ENCODE measurements at places on chromosomes 2 and 18.

DNA sequence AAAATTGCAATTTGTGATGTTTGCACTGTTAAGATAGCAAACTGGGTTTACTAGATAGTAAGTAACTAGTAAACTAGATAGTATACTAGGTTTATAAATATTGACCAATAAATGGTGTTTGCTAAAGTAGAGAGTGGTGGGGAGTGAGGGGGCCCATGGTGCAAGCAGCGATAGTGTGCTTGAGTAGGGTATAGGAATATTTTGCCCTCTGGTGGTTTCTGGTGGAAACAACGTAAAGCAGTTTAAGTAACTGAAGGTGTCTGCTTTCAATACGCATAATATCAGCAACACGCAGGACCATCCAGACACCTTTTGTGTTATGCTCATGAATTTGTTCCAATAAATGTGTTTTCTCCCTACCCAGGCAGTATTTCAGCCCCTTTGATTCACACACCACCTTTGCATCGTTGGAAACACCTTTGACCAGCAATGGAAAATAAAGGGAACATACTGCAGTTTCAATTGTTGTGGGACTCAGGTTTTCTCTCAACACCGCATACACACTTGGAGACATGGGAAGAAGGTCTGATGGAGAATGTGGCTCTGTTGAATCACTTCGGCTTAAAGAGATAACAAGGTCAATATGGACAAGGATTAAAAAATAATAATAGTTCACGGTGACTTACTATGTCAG is 16.7 kb upstream of the STAT1 start:
- peak; percentile 90 for ATAC-seq

DNA sequence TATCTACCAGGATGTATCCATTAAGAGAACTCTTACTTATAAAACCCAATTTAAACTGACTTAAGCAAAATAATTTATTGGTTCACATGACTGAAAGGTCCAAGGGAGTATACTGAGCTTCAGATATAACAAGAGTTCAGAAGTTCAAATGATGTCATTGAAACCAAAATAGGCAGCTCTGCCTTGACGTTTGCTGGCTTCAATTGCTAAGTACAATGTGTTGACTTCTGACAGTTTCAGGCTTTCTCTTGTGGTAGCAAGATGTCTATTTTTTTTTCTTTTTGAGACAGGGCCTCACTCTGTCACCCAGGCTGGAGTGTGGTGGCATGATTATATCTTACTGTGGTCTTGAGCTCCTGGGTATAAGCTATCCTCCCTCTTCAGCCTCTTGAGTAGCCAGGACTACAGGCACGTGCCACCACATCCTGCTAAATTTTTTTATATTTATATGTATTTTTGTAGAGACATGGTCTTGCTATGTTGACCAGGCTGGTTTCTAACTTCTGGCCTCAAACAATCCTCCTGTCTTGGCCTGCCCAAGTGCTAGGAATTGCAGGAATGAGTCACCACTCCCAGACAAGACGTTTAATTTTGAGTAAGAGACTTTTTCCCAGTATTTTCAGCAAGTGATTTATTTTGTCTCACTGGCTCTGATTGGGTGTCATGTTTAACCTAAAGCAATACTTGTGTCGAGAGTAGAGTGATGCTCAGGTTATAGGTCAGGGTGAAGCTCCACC is 184.8 kb downstream of the NR4A2 start:
- ATAC-seq: no peak

DNA sequence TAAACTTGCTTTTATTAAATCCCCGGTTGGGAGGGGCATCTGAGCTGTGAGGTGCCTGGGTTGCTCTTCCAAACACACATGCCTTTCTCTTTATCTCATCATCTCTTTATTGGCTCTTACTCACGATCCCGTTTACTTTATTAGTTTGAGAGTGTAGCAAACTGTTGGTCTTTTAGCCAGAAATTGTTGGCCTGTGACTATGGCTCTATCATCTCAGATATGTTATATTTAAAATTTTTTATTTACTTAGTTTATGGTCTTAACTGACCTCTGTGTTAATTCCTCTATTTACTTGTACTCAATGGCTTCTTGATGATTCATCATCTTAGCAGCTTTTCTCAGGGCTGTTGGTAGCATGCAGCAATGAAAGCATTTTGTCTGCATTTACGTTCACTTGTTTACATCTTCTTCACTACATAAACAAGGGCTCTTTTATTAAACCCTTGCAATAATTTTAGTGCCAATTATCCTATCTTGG is 408.4 kb downstream of the HRH4 start:
- no peak for ATAC-seq

DNA sequence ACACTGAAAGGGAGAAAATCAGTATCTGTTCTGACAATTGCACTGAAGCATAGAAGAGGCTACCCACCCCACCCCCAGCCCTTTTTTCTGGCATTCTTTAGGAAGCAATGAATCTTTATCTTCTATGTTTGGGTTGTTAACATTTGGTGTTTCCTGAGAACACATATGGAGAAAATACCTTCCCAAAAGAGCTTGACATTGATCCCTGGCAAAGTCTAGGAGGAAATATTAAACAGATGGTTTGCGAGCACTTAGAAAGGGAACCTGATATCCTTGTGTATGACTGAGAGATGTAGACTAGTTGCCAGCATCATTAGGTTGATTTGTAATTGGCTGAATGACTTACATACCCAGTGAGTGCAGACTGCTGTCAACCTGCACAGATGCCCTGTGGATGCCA is 42.9 kb downstream of the DOK1 start:
- ATAC-seq: peak; percentile 91

DNA sequence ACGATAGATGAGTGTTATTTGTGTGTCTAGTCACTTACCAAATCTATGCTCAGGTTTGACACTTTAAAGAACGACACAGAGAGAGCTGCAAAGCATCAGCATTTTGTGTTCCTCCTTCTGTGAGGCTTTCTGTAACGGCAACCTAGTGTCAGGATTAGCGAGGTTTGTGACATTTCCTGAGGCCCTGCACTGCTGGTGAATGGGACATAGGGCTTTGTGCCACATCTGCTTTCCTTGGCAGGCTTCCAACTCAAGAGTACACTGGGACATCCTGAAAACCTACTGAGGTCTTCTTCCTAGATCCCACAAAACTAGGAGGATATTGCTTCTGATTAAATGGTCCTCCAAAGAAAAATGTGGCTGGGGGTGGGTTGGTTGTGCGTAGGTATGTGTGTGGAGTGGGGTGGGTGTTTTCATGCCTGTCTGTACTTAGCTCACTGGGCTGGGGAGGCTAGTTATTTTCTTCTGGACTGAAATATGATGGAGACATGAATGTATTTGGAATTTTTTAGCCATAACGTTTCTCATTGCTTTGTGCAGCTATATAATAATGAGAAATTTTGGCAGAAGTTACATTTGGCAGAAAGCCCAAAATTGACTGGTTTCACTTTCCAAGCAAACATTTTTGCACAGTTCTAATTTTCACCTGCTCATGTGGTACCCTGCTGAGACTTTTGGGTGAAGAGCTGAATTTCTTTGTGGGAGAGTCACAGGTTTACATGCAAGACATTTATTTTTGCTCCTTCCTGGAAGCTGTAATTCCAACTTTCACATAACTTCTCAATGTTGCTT is 308.4 kb downstream of the XIRP2 start:
- ATAC-seq: peak; percentile 72

DNA sequence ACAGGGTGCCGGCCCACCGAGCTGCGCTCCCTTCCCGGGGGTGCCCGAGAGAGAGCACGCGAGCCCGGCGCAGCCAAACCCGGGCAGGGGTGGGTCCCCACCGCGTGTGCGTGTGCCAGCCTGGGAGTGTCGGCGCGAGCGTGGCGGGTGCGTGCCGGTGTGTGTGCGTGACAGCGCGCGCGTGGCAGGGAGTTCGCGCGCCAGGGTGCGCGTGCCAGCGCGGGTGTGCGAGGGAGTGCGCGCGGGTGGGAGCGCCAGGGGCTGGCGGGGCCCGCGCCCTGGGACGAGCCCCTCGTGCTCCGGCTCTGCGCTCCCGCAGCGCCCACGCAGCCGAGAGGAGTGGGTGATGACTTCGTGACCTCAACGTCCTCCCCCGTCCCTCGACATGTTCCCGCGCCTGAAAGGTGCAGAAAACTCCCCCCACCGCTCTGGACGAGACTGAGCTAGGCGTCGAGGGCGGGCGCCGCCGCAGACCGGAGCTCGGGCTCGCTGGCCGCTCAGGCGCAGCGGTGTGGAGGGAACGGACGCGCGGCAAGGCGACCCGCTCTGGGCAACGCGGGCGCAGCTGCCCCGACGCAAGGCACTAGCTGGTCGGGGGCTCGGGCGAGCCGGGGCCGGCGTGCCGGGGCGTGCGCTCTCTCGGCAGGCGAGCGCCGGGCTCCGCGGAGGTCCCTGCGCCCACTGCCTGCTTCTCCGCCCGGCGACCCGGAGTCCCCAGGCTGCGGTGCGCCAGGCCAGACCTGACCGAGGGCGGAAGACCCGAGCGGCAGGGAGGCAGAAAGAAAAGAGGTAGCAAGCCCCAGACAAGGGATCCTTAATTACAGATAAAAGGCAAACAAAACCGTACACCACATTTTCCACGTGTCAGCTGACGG is 582.8 kb downstream of the ZEB2 start:
- peak; percentile 86 for ATAC-seq

DNA sequence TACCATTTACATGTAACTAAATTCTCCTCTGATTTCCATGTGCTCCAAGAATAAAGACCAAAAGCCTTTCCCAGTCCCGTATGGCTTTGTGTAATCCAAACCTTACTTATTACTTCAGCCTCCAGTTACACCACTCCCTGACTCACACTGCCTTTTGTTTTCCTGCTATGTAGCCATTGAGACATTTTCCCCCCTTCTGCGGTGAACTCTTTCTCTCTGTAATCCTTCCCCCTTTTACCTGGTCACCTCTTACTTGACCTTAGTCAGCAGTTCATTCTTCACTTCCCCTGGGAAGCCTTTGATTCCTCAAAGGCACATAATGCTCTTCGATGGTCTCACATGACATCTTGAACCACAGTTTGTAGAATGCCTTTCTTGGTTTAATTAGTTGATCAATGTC is 256.0 kb upstream of the FANCL start:
- ATAC-seq: no peak

- no peak for ATAC-seq
Measured at GRCh38 chr2:120275617-120276400, 23.2 kb downstream of the RALB start.
